ENCODE measurements at places on chromosomes 3 and 15.

GRCh38 chr3:50516440-50516871 is 13.0 kb upstream of the CACNA2D2 start:
- peak; percentile 92 for DNase-seq

DNA sequence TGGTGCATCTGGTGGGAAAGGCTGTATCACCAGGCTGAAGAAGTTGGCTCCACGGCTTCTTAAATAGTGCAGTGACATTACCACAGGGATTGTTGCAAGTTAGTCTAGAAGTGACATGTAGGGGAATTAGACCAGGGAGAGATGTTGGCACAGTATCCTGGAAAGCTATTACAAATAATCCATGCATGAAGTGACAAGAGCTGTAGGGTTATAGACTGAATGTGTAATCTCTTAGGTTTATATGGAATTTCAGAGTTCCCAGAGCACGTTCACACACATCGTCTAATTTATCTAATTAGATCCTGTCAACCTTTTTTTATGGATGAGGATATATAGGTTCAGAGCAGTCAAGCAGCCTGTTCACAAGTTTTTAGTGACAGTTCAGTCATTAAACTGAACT is 37.3 kb upstream of the APH1B start:
- DNase-seq: no peak

DNA sequence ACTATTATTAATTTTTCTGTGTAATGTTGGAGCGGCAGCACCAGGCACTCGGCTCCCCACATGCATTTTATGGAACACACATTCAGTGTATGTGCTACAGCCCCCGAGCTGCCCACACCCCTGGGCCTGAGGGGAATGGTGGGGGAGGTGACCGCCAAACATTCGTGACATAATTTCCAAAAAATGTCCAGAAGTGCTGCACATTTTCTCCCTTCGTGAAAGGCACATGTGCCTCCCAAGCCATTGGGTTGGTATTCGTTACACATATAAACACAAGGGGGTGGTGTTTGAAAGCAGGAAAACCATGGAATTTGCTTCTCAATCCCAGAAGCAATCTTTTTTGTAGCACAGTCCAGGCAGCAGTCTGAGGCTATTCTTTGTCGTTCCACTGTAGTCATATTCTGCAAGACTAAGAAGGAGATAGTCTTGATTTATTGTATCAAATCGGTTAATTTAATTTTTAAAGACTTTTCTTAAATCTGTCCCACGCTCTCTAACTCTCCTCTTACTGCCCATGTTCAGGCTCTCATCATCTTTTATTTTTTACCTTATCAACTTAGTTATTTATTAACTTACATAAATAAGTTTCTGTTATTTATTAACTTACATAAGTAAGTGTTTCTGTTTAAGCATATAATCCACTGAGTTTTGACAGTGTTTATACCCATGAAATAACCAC is 39.2 kb upstream of the POLR2M start:
- peak; percentile 19 for DNase-seq

DNA sequence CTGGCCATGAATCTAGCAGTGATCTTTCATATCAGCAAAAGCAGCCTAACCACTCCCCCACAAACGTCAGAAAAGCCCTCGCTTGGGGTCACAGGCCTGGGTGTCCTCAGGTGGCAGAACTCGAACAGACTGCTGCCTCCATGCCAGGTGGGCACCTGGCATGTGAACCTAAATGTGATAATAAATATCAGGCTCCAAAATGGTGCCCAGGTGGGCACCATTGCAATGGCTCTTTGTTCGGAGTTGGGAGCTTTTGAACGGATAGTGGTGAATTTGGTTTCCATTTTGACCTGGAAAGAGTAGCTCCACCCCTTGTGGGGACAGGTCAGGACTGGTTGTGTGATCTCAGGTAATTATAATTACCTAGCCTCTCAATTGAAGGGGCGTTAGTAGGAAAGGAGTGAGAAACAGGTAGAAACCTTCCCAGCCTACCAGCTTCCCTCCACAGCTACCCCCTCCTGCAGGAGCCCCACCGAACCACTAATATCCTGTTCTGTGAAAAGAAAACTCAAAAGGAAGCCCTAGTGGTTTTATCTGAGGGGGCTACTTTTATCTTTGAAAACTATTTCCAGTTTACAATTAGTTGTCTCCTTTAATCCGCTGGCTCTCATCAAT is 18.1 kb downstream of the MYO1E start:
- DNase-seq: peak; percentile 44

DNA sequence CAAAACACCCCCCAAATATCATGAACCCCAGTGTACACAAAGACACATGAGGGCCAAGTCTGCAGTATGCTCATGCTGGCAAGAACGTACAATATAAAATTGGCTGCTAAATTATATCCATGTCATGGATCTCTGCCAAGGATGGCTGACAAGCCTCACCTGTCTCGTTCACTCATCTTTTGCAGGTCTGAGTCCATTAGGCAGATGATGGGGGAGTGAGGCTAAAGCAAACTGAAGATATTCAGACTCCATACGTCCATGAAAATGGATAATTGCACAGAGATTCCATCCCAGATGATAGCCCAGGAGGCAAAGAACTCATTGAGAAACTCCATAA is 122.3 kb upstream of the PTPRG start:
- no peak for DNase-seq

DNA sequence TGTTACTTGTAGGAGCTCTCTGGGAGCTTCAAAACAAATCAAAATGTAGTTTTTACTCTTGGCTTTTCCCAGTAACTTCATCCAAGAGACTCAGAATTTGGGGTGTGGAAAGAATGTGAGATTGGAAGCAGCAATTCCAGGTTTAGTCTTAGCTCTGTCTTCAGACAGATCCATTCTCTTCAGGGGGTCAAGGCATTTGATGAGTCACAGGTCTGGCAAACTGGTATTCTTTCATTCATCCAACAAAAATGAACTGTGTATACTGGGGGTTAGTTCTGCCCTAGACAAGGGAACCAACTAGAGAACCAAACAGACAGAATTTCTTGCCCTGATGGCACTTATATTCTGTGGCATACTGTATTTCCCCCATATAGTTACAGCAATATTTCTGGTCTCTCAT is 36.3 kb upstream of the CADPS start:
- no peak for DNase-seq

GRCh38 chr15:80773792-80774352 is 5.3 kb upstream of the CEMIP start:
- no peak for DNase-seq

DNA sequence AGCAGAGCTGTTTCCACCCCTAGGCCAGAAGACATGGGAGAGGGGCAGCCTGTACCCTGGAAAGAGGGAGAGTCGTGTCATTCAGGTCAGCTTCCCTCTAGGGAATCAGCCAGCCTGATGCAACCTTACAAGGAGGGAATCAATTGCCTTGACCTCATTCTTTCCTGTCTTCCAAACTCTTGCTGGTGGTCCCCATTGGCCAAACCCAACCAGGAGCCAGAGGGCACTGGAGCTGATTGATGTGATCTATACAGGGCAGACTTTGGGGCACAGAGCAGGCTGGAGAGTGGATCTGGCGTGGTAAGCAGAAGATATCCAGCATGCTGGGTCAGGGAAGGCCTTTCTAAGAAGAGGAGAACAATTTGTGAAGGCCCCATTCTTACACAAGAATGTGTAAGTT is 19.1 kb upstream of the MAGEF1 start:
- DNase-seq: no peak

DNA sequence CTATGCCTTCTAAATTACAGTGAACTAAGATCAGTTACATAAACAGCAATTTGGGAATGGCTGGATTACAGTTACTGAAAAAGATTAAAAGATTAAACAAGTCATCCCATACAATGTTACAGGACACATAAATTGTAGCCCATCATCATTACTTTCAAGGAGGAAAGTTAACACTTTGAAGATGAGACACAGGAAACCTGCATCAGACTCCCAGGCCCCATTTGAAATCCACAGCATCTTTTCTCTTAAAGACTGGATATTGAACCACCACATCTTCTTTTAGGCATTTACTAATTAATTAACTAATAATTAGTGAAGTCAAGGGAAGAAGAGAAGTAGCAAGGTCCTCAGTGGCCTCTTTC is 170.2 kb downstream of the PLCL2 start:
- DNase-seq: no peak

- DNase-seq: no peak
Measured at GRCh38 chr3:56739036-56739435, 56.0 kb upstream of the TASOR start.

All from mesendoderm (in vitro differentiated cells).